Fibroblast of lung (primary cell): ENCODE measurements at places on chromosomes 2 and 18. TPM values are rescaled to one million over a fixed set of nuclear protein-coding genes. Genes with fewer than 3 reads are reported as not detected.

- no peak for DNase-seq
These were observed 52.1 kb downstream of the SPRED2 start for GRCh38 chr2:65380255-65380654.

DNA sequence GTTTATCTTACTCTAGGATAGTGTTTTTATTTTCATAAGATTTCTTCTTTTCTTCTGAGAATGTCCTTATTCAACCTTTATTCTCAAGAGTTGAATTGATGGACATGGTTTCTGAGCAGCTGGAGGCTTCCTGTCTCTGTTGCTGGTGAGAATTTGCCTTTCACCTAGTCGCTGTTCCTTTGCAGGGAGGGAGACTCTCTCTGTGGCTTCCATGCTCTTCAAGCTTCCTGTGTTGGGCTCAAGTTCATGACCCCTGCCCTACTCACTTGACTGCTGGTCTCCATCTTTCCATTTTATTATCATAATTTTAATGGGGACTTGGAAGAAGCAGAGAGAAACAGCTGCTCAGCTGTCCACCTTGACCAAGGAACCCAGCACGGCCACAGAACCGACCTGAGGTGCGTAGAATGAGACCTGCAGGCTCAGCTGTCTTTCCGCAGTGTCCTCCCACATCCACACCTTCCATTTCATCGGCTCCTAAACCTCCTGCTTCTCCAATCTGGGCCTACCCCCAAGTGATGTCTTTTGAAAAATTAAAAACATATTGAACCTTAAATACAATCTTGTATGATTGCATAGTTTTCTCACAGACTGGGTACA is 24.2 kb downstream of the TMEM18 start:
- no peak for DNase-seq

DNA sequence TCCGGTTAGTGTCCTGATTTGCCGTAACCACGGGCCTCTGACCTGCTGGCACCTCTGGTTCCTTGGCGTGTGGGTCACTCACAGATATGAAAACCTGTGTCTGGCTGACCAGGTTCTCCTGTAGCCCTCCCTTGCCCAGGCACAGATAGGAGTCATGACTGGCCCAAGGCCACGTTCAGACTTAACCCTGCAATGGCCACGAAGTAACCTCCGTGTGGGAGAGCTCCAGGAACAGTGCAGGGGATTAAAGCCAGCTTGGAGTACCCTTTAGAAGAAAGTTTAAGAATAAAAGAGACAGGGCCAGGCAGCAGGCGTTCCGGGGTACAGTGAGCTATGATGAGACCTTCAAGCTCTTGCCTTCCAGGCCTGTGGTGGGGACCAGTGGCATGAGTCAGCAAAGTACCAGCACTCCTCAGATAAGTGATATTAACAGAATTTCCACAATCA is 25.5 kb downstream of the CENPO start:
- DNase-seq = peak; percentile 73

Gene GKN2
- not detected in 2 replicates for total RNA-seq

DNA sequence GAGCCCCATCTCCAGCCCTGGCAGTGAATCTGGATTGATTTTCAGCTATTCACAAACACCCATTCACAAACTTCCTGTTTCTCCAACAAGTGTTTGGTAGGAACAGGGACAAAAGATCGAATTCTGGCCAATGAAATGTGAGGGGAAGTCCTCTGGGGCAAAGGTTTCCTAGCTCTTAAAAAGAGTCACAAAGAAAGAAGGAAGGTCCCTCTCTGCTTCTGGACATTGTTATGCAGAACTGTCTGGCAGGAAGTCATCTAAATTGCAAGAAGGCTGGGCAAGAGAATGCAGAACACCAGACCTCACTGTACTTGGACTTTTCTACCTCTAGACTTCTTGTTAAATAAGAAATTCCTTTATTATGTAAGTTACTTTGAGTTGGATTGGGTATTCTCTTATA is 137.3 kb downstream of the CCDC148 start:
- no peak for DNase-seq

Gene SIX3
- not detected in 2 replicates for total RNA-seq

Gene EVA1A
- total RNA-seq = 16.2 and 31.7 TPM in 2 replicates

GRCh38 chr18:35484034-35484433 is 13.7 kb downstream of the INO80C start:
- DNase-seq = no peak

Gene RAB17
- 0.17 and 0.26 TPM in 2 replicates for total RNA-seq

DNA sequence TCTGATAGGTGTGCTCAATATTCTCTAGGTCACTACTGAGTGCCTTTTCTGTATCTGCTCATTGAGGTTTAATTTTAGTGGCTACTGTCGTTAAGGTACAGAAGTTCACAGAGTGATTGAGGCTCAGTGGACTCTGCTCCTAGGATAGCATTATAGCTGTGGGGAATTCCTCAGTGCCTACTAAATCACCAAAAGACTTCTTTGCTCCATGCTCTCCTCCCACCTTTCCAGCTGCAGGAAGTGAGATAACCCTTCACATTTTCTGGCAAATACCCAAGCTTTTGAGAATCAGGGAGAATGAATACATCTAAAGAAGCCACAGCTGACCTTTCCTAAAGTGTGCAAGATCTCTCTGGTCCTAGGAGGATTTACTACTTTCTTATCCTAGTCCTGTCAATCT is 95.2 kb upstream of the FSIP2 start:
- DNase-seq = no peak

DNA sequence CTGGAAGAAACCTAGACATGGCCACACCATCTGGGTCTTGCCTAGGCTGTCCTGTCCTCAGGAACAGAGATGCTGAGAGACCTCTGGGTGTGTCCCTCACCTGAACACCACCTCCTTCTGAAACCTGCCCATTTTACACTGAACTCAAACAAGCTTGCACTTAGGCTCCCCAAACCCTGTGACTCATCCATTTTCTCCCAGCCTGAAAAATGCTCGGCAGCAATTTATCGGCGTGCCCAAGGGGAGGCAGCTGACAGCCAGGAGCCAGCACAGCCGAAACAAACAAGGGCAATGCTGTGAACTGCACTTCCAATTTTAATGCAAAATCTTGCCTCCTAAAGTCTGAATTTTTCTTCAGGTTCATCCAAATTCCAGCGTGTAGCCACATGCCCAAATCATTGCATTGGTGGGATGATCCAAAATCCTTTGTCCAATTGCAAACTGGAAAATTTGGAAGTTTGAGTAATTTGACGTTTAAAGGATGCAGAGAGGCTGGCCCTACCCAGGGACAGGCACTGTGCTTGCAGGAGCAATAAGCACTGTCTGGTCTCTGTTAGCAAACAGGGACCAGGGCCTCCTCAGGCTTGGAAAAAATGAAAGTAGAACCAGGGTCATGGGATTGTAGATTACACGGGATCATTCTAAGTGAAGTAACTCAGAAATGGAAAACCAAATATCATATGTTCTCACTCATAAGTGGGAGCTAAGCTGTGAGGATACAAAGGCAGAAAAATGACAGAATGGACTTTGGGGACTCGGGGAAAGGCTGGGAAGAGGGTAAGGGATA is 67.7 kb downstream of the GALNT14 start:
- DNase-seq = no peak

Gene OTOS
- not detected in 2 replicates for total RNA-seq

DNA sequence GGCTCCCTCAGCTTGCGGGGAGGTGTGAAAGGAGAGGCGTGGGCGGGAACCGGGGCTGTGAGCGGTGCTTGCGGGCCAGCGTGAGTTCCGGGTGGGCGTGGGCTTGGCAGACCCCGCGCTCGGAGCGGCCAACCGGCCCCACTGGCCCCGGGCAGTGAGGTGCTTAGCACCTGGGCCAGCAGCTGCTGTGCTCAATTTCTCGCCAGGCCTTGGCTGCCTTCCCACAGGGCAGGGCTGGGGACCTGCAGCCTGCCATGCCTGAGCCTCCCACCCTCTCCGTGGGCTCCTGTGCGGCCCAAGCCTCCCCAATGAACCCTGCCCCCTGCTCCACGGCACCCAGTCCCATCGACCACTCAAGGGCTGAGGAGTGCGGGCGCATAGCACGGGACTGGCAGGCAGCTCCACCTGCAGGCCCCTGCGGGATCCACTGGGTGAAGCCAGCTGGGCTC is 48.2 kb downstream of the RNF138 start:
- no peak for DNase-seq

GRCh38 chr2:204108330-204108751 is 171.8 kb downstream of the ICOS start:
- peak; percentile 14 for DNase-seq

- DNase-seq = no peak
These were observed 16.7 kb upstream of the FAM228A start for GRCh38 chr2:24158131-24158530.

GRCh38 chr2:237581751-237582746 is 8.5 kb downstream of the RAB17 start:
- DNase-seq = peak; percentile 58

Gene PLEKHM3
- 17.2 and 20.1 TPM in 2 replicates for total RNA-seq

- peak; percentile 27 for DNase-seq
These were observed 11.6 kb upstream of the RBFA start for GRCh38 chr18:80022613-80023012.

DNA sequence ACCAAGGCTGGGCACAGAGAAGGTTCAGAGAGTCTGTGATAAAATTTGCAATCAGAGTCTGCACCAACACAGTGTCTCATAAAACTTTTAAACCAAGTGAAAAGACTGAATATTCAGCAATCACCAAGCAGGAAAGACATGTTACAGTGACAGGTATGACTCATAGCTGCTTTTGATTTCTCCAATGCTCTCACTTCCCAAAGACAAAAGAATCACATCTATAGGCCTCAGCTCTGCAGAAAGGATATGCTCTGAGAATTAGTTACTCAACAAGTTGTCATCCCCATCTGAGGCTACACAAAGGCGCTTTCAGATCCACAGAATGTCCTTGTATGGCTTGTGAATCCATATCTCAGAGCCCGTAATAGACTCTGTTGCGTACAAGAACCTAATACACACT is 92.5 kb downstream of the KCNF1 start:
- peak; percentile 42 for DNase-seq

Gene CCDC148
- 1.0 and 1.2 TPM in 2 replicates for total RNA-seq

DNA sequence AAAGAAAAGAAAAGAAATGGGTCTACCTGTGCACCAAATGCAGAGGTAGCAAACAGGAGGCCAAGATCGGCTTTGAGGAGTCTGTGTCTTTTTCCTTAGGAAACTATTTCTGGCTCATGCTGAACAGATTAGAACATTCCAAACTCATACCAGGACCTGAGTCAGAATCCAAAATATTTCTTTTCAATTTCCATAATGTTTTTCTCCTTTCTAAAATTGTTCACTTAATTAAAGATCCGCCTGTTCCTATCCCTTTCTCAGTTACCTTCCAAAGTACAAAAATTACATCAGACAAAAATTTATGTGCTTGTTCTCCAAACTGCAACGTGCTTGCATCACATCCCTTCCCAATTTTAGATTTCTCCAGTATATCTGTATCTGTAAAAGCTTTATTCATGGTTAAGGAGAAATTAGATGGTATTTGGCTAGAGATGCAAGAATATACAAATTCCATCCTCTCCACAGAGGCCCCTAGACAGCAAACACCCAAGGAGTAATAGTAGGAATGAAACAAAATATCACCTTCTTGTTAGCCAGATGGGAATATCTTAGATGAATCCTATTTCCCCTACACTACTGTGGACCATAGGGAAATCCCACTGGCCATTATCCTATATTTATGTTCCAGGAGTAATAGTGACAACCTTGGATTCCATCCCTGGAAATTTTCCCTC is 130.6 kb downstream of the LNPK start:
- DNase-seq = no peak

DNA sequence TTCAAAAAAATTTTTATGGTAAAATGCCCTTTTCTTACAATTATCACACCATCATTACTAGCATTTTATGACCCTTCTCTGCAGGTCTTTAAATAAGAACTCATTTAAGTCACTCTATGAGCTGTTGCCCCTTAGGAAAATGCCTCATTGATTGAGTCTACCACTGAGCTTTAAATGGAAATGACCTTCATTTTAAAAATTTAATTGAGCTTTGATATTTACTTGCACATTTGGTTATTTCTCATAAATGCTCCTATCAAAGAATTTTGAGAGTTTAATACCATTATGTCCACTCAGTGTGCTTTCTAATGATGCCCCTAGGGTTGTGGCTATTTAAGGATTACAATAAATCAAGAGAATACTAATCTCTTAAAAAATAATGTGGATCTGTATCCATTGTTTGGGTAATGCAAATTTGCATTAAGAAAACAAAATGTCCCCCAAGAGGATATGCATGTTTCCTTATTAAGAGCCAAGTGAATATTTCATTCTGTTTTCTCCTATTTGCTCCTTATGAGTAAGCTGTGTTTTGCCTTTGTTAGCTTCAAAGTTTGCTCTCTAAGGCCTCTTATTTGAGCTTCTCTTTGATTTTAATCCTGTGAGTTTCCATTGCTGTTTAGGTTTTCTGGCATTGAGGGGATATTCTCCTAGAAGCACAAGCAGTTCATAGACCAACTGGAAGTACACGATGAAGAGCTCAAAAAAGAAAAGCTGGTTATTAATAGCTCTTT is 69.8 kb downstream of the CERS6 start:
- DNase-seq = no peak

DNA sequence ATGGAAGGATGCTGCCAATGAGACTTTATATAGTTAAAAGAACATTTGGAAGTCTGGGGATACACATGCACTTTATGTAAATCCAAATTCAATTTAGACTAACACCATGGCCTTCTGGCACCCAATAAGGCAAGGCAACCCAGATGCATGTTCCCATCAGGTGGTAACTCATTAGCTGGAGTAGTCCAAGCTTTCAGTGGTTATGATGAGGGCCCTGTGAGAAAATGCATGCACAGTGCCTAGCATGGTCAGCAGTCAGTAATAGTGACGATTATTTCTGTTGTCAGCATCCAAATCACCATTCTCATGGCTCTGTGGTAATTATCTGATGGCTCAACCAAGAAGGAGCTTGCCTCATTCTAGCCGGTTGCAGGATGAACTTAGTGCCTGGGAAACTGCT is 70.3 kb upstream of the CTLA4 start:
- no peak for DNase-seq

DNA sequence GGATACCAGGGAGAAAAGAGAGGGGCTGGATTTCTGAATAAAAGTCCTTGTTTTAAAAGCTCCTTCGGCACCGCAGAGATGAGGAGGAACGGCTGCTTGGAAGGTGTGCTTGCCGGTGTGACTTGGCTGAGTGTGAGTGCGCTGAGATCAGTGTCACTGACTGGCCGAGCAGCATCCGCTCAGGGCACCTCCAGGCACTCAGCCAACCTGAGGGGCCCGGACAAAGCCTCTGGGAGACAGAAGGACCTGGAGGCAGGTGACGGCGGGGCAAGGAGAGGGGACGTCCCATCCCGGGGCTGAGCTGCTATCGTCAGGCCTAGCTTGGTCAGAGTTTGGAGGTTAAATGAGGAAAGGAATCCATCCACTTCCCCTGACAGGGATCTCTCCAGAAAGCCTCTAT is 16.8 kb upstream of the ALLC start:
- no peak for DNase-seq
